Activated CD4-positive, alpha-beta T cell treated with anti-CD3 and anti-CD28 coated beads for 24 hours (primary cell): ENCODE measurements at places on chromosomes 2 and 18.

- no peak for DNase-seq
These were observed 807.8 kb downstream of the DSC3 start for GRCh38 chr18:30234755-30235154.

DNA sequence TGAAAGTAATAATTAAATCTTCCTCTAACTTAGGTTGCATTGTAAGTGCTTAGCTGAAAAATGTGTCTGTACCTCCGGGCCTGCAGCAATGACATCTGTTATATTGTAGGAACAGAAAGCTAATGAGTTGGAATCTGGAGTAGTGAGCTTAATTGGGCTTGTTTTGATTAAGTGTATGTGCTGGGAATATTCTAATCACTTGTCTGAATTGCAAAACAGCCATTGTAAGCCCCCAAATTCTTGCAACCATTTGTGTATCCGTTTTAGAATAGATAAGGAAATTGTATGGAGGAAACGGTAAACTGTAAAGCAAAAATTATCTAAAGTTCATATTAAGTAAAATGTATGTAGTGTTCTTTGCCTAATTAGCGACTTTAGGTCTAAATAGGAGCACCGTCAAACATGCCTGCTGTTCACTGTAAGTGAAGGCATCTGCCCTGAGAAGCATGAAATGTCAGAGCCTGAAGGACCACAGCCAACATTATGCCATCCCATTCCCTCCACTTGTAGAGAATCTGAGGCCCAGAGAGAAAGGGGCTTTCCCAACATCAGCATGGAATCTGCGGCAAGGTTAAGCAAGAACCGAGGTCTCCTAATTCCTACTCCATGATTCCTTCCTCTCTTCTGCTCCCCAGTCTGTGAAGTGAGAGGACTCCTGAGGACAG, 466.4 kb downstream of the TDRD15 start:
- no peak for DNase-seq

GRCh38 chr2:169397697-169398096, 35.4 kb upstream of the LRP2 start:
- DNase-seq, result no peak

DNA sequence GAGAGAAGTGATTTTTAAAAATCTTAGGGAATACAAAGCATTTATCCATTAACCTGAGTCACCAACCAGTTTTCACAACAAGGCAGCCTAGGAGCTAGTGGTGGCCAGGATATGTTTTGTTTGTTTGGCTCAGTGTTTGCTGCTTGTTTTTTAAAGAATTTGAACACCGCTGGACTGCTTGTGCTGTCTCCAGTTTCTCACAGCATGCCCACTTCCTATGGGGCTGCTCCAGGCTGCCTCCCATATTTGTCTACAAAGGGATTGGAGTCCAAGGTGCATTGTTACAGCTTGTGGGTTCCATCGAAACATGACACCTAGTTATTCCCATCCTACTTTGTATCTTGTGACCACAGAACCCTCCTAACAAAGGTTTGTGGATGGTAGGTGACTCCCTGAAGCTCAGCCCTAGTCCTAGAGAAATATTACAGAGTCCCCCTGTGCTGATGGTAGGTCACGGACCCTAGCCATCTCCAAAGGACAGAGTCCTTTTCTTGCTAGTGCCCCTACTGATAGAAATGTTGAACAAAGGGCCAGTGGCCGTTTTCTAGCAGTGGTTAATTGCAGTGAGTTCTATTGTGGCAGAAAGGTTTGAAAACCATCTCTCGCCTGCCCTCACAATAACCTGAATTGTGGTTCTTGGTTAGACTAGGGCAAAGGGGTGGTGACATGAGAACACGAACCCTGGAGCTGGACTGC, 23.2 kb downstream of the GPR39 start:
- DNase-seq, result no peak

- no peak for DNase-seq
These were observed 15.9 kb downstream of the GLI2 start for GRCh38 chr2:120751553-120751952.

DNA sequence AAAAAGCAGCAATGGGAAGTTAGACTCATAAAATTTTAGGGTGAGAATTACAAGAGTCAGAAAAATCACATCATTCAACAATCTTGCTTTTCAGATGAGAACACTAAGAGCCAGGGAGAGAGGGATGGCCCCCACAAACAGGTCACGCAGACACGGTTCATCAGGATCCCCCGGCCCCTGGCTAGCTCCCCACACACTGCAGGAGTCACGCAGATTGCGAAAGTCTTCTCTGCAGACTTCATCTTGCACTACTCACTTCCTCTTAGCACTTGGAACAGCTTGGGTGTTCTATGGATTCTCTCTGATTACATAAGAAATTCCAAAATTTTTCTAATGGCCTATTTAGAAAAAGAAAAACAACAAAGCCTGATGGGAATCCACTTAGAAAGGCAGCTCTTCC, 21.6 kb upstream of the SULT1C2 start:
- DNase-seq, result no peak

GRCh38 chr2:56680971-56681631, 497.3 kb downstream of the CCDC85A start:
- no peak for DNase-seq

GRCh38 chr2:196804381-196804780, 4.8 kb downstream of the C2orf66 start:
- DNase-seq, result no peak

DNA sequence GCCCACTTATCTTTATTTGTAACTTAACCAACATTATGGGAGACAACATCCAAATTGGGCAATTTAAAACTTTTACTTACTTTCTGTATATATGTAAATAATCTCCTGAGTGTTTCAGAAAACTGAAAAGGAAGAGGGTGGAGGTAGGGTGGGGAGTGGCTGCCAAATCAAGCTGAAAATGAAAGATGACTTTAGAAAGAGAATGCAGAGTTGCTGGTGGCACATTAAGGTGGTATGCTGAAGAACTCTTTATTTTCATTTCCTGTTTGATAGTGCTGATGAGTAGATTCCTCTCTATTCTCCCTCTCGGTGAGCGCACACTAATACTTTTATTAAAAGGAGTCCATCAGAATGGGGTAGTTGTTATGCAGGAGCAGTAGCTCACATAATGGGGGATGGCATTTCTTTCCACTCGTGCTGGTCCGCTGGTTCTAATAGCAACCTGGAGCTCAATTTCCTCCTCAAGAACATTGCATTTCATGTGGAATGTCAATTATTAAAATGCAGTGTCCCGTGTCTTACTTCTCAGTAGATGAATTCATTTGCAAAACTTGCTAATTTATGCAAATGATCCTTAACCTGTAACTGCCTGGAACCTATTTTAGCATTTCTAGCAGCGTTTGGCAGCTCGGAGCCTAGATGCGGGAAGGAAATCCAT, 466.9 kb upstream of the HNRNPA3 start:
- DNase-seq, result no peak

GRCh38 chr2:46565364-46565763, 86.0 kb downstream of the TMEM247 start:
- DNase-seq, result no peak

DNA sequence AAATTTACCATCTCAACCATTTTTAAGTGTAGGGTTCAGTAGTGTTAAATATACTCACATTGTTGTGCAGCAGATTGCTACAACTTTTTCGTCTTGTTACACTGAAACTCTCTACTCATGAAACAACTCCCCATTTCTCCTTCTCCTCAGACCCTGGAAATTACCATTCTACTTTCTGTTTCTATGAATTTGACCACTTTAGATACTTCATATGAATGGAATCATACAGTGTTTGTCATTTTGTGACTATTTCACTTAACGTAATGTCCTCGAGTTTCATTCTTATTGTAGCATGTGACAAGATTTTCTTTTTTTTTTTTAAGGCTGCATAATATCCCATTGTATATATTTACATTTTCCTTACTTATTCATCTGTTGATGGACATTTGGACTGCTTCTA, 203.8 kb downstream of the PLCL1 start:
- no peak for DNase-seq

DNA sequence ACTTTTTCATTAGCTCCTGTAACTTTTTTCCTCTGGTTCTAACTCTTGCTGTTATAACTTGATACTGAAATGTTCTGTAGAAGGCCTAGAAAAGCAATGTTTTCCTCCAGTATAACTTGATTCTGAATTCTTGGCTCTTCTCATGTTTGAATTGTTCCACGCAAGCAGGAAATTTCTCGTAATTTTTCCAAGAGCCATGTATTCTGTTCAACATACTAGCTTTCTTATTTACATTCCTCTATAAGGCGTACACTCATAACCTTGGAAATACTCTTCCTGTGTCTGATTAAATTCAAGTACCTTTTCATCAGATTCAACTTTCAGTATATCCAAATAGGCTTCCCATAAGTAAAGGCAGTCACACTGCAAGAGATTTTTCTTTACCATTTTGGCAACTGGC, 109.1 kb downstream of the SMAD2 start:
- no peak for DNase-seq

DNA sequence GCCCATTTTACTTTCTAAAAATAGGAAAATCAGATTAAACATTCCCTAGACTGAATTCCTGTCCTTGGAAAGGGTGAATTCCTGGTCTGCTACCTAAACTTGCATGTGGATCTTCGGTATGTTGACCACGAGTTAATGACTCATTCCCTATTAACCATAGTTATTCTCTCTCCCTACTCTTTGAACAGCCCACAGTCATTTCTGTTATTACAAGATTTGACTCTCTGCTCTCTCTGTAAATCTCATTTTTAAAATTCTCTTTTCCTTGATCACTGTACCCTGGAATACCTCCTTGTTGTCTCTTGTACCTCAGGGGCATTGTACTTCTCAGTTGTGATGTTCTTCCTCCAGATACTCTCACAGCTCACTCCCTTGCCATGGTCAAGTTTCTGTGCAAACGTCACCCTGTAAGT, 92.0 kb upstream of the GULP1 start:
- no peak for DNase-seq

GRCh38 chr2:152319822-152320570, 15.0 kb upstream of the FMNL2 start:
- no peak for DNase-seq

- no peak for DNase-seq
These were observed 251.5 kb upstream of the MGAT5 start for GRCh38 chr2:134002391-134002790.

DNA sequence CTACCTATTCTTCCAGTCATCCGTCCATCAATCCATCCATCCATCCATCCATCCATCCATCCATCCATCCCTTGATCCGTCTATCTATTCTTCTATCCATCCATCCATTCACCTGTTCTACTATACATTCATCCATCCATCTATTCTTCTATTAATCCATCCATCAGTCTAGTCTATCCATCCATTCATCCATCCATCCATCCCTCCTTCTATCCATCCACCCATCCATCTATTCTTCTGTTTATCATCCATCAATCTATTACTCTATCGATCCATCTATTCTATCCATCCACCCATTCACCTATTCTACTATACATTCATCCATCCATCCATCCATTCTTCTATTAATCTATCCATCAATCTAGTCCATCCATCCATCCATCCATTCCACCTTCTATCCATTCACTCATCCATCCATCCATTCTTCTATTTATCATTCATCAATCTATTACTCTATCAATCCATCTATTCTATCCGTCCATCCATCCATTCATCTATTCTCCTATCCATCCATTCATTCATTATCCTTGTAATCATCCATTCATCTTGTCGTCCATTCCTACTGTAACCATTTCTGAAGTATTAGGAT, 110.4 kb upstream of the ZNF516 start:
- no peak for DNase-seq

- DNase-seq, result no peak
These were observed 71.7 kb downstream of the CLHC1 start for GRCh38 chr2:55160422-55160821.

GRCh38 chr18:67735506-67735905, 219.0 kb upstream of the DSEL start:
- no peak for DNase-seq

DNA sequence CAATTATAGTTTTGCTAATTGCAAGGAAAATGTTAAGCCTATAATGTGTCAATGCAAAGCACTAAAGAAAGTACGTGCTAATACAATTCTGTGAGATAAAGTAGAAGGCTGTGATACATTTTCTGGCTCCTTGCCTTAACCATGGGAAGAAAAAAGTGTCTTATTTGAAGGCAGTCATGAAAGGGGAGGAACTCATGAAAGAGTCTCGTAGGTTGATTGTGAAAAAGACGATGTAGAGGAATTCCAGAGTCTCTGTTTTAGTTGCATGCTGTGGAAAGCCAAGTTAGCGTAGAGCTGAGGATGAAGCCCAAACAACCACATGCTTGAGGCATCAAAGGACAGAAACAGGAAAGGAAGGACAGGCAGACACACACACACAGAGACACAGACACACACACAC, 214.1 kb downstream of the MEIS1 start:
- no peak for DNase-seq

DNA sequence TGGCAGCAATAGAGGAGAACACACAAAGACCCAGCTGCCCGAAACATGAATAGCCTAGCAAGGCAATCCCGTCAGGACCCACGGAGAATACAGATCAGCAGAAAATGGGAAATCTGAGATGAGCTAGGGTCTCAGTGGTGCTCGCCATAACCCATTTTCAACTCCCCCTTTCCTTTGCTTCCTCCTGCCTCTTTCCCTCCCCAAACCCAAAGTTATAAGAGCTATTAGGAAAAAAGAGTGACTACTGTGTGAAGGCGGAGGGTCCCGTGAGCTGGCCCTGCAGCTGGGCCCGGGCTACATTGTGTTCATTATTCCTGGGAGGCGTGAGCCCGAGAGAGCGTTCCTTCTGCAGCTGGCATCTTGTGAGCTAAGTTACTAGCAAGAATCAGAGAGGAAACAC, 118.4 kb downstream of the PID1 start:
- no peak for DNase-seq

- no peak for DNase-seq
These were observed 437.4 kb upstream of the SALL3 start for GRCh38 chr18:78542204-78542603.

DNA sequence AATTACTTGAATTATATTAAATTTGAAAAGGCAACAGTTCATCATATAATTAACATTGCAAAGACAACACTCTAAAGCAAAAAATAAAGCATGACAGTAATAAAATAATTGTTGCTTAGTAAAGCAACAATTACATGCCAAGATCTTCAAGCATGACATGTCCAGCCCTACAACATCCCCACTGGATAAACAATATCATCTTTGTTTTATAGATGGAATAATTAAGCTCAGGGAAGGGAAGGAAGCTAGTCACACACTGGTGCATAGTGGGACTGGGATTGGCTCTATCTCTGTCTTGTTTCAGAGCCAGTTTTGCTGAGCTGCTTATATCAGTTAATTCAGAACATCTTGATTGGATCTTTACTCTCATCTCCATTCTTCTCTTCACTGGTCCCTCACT, 49.9 kb upstream of the PARD3B start:
- no peak for DNase-seq

GRCh38 chr2:121666042-121666441, 16.8 kb upstream of the CLASP1 start:
- DNase-seq, result no peak

DNA sequence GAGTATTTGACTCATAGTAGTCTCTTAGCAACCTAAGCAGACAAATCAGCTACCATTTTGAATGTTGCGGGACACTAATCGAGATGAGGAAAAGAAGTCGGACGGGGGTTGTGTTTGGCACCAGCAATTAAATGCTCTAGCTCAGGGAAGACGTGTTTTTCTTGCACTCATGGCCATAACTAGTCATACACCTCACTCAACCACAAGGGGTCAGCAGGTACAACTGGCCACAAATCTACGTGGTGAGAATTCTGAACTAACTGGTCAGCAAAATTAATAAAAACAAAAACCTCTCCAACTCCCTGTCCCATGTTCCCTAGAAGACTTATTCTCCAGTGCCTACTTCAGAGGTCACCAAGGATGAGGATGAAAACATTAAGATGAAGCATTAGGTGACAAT, 1467.8 kb downstream of the DPP10 start:
- DNase-seq, result no peak
